Stimulated activated CD8-positive, alpha-beta memory T cell treated with anti-CD3 and anti-CD28 coated beads, Interleukin-2, amount 100 ng/mL, for 1 hour (primary cell): ENCODE measurements at places on chromosomes 5 and 9.

DNA sequence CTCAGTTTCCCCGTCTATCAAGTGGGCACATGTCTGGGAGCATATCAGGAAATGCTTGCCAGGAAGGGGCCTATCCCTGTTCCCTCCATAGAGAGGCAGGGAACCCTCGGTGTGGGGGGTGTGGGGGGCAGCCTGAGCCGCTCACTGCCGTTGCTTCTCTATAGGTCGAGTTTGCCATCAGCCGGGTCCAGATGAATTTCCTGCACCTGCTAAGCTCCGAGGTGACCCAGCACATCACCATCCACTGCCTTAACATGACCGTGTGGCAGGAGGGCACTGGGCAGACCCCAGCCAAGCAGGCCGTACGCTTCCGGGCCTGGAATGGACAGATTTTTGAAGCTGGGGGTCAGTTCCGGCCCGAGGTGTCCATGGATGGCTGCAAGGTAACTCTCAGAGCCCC, 13.8 kb upstream of the ORM1 start:
- DNase-seq, result no peak

- DNase-seq, result no peak
These were observed 759 bp downstream of the GEMIN5 start for GRCh38 chr5:154937186-154937717.

- DNase-seq, result no peak
These were observed 484.8 kb downstream of the EBF1 start for GRCh38 chr5:158614951-158615350.

DNA sequence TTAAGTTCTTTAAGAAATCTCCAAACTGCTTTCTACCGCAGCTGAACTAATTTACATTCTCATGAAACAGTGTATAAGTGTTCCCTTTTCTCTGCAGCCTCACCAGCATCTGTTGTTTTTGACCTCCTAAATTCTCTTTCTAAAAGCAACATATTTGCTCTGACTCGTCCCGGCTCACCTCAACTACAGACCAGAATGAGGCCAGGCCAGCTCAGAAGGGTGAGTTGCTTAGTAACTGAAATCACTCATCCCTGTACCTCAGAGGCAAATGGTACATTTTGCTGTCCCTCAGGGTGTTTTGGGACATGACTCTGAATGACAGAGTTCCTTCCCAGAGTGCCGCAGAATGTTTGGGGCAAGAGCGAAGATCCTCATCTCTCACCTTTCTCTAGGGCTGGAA, 127.5 kb downstream of the FRMD3 start:
- no peak for DNase-seq

DNA sequence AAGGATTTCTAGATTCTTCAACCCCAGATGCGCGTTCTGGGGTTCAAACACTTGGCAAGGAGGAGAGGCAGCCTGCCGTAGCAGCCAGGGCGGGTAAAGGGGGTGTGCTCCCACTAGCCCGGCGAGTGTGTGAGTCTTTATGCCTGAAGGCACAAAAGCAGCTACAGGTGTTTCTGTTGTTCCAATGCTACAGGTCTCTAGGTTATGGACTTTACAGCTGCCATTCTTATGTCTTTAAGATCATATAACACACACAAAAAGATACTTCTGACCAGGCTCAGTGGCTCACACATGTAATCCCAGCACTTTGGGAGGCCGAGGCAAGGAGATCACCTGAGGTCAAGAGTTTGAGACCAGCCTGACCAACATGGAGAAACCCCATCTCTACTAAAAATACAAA, 133.6 kb upstream of the RETREG1 start:
- no peak for DNase-seq

- no peak for DNase-seq
These were observed 4.7 kb upstream of the TTLL11 start for GRCh38 chr9:122097679-122098315.

DNA sequence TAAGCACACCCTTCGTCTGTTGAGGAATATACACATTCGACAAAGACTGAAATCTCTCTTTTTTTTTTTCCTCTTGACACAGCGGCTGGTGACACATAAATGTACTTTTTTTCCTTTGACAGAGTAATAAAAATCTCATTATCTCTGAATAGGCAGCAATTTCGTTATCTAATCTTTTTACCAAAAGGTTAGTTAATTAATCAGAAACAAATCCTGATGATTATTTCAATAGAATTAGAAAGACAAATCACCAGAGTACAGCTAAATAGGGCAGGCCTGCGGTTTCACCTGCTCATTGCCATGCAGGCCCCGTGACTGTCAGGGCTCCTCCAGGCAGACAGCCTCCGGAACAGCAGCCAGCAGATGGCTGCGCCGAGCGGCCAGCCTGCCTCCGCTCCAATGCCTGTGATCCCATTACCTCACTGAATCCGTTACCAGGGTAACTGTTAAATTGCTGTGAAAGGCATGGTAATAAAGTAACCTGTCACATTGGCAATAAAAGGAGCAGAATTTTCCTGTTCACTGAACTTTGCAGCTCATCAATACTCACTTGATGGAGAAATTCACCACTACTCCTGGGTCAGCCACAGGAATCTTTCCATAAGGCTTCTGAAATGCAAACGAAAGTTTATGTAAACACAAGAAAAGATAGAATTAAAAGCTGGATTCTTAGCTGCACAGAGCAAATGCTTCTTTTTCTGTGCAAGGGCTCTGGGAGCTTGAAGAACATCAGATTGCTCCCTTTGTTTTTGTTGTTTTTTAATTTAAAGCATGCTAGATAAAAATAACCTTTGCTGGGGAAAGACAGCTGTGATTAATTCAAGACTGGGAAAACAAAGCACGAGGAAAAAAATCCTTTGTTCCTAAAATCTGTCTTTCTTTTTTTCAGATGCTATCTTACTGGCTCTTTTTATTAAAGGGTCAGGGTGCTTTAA, 666.4 kb upstream of the ZNF608 start:
- DNase-seq, result no peak

DNA sequence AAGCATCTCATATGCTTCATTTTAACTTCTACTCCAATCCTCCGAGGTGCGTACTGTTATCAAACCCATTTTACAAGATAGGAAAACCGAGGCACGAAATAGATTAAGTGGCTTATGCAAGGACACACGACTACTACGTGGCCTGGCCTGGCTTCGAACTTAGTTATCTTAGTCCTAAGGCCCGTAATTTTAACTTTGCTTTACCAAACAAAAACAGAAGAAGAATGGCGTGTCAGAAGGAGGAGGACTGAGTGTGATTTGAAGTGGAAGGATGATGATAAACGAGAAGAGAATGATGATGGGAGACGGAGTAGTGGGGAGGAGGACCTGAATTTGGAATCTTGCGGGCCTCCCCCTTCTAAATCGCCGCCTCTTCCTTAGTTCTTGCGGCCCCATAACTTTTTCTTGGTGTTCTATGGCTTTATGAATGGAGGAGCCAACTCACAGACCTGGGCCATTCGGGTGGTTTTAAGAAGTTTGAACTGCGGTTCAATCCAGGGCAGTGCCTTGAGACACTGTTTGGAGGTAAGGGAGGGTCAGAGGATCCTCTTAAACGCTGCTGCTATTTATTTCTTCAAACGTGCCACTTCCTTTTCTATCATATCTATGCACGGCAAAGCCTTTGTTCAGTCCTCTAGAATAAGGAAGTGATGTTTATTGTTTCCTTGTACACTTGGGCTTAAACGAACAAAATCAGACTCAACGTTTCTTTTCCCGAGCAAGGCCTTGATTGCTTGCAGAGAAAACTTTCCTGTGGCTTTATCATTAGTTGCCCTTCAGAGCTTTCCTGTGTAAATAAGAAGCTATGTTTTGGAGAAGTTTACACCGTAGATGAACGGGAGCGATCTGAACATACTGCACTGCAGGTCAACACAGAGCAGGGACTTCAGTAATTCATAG, 795 bp downstream of the CNOT8 start:
- no peak for DNase-seq

- no peak for DNase-seq
These were observed 16.3 kb downstream of the ECPAS start for GRCh38 chr9:111467778-111468367.

DNA sequence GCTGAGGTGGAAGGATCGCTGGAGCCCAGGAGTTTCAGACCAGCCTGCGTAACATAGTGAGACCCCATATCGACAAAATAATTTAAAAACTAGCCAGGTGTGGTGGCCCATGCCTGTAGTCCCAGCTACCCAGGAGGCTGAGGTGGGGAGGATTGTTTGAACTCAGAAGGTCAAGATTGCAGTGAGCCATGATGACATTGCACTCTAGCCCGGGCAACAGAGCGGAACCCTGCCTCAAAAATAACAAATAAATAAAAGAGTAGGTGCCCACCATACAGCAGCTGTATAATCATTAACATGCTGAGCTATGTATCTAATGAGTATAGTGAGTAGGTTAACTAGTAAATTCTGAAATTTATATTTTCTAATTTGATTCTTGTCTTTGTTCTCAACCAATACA, 11.0 kb upstream of the ATP6V0E1 start:
- DNase-seq, result no peak

GRCh38 chr5:160048131-160048530, 39.2 kb downstream of the TTC1 start:
- DNase-seq, result no peak

DNA sequence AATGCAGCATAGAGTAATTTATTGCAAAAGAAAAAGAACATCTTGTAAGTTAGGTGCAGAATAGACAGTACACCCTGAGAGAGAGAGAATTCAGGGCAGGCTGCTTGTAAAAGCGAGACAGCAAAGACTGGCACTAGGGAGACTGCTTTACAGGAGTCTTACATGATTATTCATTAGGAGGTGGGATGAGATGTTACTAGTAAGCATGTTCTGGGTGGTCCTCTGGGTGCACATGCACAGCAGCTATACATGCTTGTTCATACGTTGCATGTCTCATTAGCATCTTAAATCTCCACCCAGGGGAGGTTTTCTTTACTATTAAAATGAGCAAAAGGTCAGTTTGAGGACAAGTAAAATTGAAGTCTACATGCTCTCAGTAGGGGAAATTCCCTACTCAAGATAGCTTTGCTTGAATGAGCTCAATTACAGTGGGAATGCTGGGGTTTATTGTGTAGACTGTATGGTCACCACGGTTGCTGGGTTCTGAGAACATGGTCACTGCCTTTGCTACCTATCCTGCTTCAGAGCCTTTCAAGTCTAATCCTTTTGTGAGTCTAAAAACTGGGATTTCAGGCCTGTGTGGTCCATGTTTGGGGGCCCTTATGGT, 60.6 kb downstream of the RGS7BP start:
- no peak for DNase-seq

GRCh38 chr5:178797546-178798440, 62.0 kb upstream of the ZNF354B start:
- DNase-seq, result no peak

GRCh38 chr9:110545705-110546104, 33.8 kb downstream of the SVEP1 start:
- DNase-seq, result no peak

DNA sequence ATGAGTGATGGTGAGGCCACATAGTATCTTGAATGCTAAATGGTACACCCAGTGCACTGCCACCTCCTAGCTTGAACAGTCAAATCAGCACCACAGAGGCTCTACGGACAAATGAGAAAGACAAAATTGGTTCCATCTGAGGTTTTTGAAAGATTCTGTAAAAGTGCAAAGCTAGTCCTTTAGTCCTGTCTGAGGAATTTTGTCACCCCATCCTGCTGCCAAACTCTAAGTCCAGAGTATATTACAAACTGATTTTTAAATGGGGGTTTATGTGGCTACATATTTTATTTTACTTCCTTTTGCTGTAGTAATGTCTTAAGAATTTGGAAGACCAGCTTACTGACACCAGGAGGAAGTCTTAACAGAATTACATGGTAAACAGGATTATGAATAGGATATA, 7.7 kb downstream of the FREM1 start:
- no peak for DNase-seq

DNA sequence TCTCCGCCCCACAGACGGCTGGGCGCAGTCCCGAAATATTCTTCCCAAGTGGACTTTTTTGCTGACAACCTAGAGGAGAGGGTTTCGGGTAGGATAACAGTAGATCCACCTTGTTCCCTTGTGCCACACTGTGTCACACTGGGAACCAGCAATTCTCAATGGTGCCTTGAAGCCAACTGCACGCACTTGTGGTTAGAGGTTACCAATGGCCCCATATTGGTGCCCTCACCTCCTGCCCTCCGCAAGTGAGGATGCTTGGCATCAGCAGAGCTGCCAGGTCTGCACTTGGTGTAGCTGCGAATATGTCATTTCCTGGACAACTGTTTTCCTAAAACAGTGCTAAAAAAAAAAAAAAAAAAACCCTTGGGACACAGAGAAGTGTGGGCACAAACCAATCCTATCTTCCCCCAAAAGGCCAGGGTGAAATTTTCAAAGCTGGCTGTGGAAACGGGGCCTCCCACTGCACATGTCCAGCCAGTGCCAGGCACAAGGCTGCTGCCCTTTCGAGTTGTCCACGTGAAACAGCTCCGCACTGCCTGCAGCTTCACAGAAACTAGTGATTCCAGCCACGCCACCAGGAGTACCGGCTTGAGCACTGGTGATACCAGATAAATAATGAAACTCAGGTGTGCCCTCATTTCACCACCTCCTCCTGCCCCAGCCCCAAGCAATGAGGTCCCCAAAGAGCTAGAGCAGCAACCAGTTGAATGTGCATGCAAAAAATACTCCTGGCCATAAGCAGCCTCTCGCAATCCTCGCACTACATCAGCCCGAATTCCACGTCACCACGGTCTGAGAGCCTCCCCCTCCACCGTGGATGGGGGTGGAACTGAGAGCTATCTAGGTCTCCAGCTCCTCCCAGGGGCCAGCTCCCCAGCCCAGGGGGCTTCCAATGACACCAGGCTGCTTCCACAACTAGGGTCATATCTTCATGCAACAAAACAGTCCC, 51.2 kb downstream of the USP20 start:
- peak; percentile 53 for DNase-seq

DNA sequence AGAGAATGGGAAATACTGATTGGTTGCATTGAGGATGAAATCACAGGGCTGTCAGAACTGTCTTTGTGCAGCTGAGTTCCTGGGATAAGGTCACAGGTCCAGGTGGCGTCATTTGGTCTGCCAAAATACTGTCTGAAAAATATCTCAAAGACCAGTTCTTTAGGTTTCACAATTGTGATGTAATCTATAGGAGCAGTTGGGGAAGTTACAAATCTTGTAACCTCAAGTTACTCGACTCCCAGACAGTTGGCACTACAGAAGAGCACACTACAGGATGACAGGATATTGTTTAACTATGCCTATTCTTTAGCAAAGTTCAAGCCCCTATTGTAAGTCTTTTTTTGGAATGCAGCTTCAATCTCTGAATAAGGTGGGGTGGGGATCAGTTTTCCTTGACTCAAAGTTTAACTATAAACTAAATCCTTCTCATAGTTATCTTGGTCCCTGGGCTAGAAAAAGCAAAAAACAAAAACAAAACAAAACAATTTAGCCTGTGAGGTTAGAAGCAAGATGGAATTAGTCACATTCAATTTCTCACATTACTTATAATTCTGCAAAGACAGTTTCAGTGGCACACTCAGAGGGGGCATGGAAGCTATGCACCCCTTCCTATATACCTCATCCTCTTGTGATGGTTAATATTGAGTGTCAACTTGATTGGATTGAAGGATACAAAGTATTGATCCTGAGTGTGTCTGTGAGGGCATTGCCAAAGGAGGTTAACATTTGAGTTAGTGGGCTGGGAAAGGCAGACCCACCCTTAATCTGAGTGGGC, 276.0 kb downstream of the AUH start:
- no peak for DNase-seq
